ENCODE measurements at places on chromosomes 7 and 10.

- DNase-seq, result no peak
These were observed 181.9 kb upstream of the MKLN1 start for GRCh38 chr7:131145770-131146169.

DNA sequence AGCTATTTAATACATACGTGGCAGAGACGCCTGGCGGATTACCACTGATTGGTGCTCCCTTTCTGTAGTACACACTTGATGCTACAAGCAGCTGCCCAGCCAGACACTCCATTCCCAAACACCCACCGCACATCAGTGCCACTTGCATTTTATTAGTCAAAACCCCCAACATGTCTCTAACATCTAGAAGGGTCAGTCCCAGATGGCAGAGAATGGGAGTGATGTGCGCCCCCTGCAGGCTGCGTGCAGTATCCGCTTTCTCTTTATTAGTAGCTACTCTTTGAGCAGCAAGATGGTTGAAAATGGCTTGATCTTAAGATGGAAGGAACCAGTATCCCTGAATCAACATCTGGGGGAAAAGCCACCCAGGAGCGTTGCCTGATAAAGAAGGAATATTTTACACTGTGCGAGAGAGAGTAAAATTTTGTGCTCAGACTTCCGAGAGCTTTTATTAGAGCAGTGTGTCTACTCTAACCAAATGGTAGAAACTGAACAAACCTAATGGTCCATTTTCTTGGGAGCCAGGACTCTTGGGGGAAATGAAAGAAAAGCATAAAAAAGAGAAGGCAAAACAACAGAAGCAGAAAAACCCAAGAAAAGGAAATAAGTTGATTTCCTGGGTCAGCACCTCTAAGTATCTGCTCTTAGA is 78.3 kb downstream of the ST8SIA6 start:
- DNase-seq, result no peak

DNA sequence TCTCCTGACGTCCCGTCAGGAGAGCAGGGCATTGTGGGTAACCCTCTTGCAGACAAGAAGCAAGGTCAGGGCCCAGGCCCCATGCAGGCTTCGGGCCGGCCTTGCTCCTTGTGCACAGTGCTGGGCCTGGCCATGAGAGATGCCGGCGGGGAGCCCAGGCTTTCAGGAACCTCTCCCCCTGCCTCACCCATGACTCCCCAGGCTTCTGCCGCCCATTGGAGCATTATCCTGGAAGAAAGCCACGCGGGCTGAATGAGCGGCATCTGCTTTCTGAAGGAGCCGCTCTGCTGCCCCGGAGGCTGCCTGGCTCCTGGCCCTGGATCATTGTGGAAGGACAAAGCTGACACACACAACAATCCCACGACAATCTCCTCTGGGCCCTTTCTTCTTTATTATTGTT is 233.5 kb downstream of the TCF7L2 start:
- no peak for DNase-seq

DNA sequence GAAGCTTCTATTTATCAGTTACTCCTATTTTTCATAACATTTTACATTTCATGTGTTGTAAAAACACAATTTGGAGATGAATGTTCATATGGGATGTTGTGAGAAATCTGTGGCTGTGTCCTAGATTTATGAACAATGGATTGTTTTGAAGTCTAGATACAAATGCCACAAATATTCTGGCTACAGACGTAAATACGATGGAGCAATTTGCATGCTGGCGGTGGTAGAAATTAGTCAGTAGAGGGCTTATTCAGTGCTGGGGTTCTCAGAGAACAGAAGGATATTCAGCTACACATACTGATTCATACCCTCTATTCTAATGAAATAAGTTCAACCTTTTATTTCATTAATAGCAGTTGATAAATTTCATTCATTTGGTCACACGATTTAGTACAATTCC is 48.8 kb downstream of the PLPP4 start:
- DNase-seq, result no peak

DNA sequence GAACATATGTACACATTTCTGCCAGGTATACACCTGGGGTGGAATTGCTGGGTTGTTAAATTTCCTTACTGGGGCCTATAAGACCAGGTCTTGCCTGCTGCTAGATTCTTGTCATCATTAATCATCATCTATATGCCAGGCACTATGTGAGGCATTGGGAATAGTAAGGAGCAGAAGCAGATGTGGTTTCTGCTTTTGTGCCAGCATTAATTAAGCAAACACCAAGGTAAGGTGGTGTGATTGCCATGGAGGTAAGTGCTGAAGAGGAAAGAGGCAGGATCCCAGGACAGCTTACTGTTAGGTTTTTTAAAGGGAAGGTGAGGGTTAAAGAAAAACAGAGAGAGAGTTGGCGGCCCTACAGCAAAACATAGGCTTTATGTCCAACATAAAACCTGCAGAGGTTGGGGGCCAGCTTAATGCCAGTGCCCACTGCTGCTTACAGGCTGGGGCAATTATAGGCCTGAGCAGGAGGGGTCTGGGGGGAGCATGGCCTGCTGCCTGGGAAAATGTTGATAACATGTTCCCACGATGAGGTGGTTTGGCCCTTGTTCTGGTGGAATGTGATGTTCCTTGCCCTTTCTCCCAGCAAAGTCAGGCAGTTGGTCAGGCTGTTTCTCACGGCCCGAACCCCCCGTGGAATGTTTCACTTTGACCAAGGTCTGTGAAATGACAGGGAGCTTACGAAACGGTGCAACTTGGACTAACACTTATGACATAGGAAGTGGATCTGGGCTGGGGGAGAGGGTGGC is 93.9 kb downstream of the RBM20 start:
- no peak for DNase-seq

- DNase-seq, result no peak
These were observed 10.0 kb downstream of the FRG2B start for GRCh38 chr10:133616371-133617130.

GRCh38 chr7:140404565-140405065 is 757 bp downstream of the RAB19 start:
- DNase-seq, result no peak

- no peak for DNase-seq
These were observed 7.5 kb upstream of the SND1 start for GRCh38 chr7:127644484-127644883.

- peak; percentile 63 for DNase-seq
These were observed 45.7 kb downstream of the PITRM1 start for GRCh38 chr10:3126741-3127346.

DNA sequence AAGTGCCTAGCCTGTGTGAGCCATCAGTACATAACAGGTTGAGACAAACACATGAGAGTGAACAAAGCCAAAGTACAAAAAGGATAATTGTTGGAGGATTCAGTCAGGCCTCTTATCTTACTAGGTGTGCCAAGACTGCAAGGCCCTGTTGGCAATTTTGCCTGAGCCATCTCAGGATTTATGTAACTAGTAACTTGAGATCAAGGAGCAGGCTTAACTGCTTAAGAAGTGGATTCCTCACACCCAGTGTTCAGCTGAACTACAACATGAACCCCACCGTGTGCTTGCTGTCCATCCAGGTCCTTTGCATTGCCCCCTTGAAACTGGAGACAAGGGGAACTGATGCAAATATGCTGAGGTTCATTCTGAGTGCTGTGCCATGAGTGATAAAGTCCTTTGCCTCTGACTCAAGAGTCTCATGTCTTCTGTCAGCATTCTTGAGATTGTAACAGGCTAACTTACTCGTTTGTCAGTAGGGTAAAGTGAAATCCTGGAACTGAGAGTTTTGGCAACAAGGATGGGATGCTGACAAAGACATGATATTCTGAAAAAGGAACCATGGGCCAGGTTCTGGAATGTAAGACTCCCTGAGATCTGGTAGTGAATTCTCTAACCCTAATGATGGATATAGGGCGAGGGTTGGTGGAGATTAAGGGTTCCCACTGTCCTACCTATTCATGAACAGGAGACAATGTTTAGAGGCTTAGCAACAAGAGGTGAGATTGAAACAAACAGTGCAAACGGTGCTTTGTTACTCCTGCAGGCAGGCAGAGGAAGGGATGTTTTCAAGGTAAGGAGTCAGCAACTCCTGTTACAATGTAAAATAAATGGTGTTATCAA is 44.1 kb upstream of the GATAD1 start:
- no peak for DNase-seq

DNA sequence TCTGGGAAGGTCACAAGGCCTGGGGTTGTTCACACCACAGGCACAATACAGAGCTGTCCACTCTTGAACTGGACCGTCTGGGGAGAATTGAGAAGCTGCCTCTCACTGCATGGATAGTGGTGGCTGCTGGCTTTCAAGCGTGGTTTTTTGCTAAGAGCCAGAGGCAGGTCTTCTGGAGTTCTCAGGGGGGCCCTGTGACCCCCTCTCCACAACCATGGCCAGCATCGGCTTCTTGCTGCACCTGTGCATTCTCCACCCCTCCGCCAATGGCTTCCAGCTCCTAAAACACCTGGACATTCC is 140.3 kb downstream of the ADCY1 start:
- DNase-seq, result no peak

- no peak for DNase-seq
These were observed 957.4 kb upstream of the LRRTM3 start for GRCh38 chr10:65968437-65968836.

DNA sequence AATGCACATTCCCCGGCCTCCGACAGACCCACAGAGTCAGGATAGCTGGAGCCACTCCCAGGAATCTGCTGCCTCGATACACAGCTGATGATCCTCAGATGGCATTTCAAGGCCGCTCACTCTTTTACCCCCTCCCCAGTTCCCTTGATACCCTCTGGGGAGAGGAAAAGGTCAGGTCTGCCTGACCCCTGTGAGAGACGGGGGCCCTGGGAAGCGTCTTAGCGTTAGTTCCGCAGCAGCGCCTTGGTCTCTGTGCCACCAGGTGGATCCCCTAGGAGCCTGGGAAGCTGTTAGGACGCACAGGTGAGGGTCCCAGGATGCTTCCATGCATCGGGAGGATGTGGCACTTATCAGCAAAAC is 420.5 kb upstream of the FOXK1 start:
- DNase-seq, result no peak

- peak; percentile 70 for DNase-seq
These were observed 44.8 kb downstream of the ZNF800 start for GRCh38 chr7:127347567-127348246.

GRCh38 chr7:33904681-33905388 is 504 bp upstream of the BMPER start:
- peak; percentile 37 for DNase-seq

GRCh38 chr7:81036057-81036456 is 117.2 kb upstream of the SEMA3C start:
- no peak for DNase-seq

All from NCI-H510A (cell line).